ENCODE measurements at places on chromosomes 7 and 10.

DNA sequence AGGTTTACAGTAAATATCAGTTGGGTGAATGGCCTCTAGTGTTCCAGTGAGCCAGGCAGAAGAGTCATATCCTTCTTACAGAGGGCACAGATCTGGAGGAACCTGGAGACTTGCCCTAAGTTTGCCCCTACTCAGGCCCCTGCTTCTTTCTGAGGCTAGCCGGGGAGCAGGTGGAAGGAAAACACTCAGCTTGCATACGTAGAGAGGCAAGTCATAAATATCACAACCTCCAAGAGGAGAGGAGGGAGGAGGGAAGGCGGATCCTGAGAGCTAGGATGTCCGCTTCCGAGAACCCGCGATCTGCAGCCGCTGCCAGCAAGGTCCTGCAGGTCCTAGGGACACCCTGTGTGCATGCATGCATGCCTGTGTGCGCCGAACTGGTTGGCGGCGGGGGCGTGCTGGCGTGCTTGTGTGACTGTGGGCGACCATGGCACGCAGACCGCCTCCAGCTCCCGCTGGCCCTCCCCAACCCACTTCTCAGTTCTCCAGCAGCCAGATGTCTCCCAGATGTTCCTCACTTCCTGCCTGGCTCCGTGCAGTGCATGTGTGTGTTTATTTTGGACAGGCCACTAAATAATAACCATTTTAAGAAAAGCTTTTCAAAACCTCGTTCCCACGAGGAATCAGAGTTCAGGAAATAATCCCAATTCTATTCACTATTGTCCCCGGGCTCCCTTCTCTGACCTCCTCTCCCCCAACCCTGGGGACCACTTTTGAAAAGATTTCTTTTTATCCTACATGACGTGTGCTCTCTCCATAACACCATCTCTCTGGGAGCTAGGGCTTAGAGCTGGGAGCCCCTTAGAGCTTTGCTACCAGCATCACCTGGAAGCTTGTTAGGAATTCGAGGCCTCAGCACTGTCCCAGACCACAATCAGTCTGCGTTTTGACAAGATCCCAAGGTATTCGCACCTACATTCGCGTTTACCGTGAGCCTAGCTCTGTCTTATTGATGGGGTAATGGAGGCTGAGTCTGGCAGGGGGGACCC is 32.4 kb downstream of the UNC5B start:
- DNase-seq, result peak; percentile 6

- no peak for DNase-seq
These were observed 80.7 kb downstream of the MMRN2 start for GRCh38 chr10:86876748-86877147.

GRCh38 chr7:106978425-106979420 is 65.8 kb upstream of the PRKAR2B start:
- no peak for DNase-seq

GRCh38 chr10:100713859-100714565 is 31.4 kb upstream of the PAX2 start:
- DNase-seq, result no peak

DNA sequence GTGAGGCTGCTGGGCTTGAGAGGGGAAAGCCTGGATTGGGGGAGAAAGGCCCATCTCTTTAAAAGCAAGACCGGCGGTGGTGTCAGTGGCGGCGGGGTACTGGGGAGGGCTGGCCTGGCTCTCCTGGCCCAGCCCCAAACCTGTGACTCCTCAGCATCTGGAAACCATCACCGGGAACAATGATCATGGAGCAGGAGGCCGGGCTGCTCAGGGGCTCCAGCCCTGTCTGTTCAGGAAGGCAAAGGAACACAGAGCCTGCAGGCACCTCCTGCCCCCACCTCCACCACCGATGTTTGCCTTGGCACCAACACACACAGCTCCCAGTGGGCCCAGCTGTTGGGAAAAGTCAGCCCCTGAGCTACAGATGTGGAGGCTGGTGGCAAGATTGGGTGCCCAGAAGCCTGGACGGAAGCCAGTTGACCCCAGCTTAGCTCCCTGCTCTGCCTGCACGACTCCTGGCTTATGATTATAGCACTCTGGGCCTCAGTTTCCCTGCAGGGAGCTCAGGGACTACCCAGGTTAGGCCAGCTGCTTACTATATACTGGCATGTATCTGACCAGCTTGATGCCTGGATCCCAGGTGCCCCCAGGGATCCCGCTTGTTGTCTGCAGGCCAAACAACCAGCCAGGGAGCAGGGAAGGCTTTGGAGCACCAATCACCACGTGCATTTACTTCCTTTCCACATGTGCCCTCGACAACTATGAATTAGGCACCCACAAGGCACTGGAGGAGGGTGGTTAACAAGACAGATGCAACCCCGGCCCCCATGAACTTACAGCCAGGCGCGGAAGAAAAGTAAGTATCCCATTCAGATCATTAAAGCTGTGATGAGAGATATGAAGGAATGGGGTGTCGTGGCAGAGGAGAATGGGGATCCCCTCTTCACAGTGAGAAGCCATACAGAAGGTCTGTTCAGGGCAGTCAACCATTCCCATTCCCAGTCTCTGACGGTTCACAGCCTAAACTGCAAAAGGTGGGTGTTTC is 37.3 kb downstream of the ZCCHC24 start:
- peak; percentile 11 for DNase-seq

DNA sequence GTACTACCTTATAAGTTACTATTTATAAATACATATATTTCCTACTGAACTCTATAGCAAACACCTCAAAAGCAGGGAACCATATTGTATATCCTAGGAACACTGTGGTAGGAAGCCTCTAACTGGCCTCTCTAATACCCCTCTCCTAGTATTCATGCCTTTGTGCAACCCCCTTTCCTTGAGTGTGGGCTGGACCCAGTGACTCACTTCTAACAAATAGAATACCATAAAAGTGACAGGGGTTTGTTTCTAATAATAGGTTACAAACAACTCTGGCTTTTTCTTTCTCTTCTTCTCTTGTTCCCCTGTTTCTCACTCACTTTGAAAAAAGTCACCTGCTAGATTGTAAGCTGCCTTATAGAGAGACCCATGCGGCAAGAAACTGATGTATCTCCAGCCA is 51.6 kb upstream of the MACC1 start:
- no peak for DNase-seq

GRCh38 chr10:48667960-48668590 is 16.6 kb upstream of the WDFY4 start:
- DNase-seq, result no peak

GRCh38 chr10:77267703-77268675 is 369.6 kb downstream of the KCNMA1 start:
- peak; percentile 28 for DNase-seq

DNA sequence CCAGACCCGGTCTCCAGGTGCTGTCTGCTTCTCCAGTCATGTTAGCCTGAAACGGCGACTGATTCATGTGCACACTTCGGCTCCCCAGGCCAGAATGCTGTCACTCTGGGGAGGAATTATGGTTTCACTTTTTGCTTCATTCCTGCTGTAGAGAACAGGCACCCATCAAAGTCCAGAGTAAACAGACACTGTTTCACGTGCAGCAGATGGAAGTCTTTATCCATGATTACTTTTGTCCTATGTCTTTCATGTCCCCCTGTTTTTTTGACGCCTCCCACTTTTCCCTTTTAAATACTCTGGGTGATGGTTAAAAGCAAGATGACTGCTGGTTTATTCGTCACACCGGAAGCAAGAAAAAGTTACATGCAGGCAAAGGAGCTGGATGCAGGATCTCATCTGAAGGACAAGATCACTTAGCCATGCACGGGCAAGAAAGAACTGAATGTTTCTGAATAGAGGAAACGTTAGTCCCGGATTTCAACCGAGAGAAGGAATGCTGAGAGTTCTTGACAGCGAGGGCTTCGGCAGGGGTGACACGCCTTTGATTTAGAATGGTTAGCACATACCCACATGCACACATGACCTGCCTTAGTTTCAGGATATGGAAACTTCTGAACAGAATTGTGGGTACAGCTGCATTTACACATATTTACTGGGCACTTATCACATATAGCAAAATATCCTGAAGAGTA is 250.0 kb upstream of the KLF6 start:
- no peak for DNase-seq

DNA sequence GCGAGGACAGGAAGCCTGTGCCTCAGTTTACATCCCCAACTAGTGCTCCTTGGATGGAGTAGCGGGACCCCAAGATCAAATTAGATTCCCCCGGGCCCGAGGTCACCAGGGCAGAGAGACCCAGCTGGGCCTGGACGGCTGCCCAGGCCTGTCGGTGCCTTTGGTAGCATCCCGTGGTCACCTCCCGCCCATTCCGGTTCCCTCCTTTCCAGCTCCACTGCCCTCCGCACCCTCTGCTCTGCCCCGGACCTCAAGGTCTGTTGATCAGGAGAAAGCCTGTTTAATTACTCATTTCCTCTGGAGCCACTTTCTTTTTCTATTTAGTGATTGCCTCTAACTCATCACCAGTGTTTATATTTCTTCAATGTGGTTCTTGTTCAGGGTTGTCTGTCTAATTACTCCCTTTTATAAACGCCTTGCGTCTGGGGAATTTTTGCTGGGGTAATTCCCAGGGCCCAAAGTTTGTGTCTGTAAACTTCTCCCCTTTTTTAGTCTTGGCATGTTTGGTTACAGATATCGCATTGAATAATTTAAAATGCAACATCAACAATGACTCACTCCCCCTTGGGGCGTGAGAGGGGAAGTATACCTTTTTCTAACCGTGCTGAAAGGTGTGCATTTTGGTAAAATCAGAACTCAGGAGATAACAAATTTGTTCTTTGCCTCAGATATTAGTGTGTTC is 1.9 kb downstream of the FOXK1 start:
- DNase-seq, result no peak
